AG09319 (cell line): ENCODE measurements at places on chromosomes 2 and 18.

DNA sequence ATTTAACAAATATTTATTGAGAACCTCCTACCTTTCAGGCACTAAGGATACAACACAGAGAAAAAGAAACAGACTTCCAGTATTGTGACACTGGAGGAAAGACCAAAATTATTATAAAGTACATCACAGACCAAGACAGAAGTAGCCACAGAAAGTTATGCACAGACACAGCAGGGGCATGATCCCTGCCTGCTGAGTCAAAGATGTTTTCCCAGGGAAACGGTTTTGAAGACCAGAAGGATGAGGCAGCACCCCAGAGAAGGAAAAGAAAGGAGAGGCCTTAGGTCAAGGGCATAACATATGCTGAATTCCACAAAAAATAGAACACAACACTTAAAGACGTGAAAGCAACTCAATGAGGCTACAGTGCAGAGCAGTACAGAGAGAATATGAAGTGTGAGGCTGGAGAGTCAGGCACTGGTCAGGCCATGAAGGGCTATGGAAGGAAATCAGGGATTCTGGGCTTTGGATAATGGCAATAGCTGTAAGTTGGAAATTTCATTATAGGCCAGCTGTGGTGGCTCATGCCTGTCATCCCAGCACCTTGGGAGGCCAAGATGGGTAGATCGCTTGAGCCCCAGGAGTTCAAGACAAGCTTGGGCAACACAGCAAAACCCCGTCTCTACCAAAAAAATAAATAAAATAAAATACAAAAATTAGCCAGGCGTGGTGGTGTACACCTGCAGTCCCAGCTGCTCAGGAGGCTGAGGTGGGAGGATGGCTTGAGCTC lies 8.2 kb downstream of the ADAM17 start:
- DNase-seq = no peak

- no peak for DNase-seq
These were observed 102.3 kb upstream of the CD302 start for GRCh38 chr2:159900343-159900742.

DNA sequence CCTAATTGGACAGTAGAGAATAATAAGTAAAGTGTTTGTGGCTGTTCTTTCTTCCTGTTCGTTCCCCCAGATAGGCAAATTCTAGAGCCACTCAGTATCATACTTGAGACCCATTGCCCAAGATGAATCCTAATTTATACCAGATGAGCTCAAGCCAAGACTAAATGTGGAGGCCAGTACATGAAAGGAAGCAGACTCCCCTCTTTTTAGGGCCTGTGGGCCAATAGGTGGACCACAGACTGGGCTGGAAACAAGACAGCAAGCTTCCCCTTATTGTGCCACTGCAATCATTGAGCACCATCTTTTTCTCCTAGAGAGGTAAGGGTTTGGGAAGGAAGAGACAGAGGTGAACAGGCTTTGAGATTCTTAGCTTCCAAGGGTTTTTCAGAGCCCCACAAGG lies 141.9 kb downstream of the MGAT5 start:
- no peak for DNase-seq

GRCh38 chr2:231235217-231235616 lies 36.8 kb downstream of the ARMC9 start:
- DNase-seq = no peak

DNA sequence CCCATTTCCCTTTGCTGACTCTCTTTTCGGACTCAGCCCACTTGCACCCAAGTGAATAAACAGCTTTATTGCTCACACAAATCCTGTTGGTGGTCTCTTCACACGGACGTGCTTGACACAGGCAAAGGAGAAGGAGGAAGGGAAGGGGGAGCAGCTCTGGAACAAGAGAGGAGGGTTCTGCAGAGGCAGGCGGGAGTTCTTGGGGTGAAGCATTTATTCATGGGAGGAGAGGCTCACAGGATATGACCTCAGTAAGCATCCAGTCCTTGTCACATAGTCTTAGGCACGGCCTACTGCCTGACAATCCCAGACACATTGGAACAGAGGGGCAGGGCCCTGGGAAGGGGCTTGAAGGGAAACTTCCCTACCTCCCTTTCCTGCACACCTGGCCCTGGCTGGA lies 171.7 kb upstream of the HS6ST1 start:
- DNase-seq = no peak

GRCh38 chr2:82986899-82987298 lies 1472.2 kb downstream of the SUCLG1 start:
- DNase-seq = no peak
